Smooth muscle cell of the umbilical artery (primary cell): ENCODE measurements at places on chromosomes 11 and 22. TPM values are rescaled to one million over a fixed set of nuclear protein-coding genes. Genes with fewer than 3 reads are reported as not detected.

The CARD18 gene
- total RNA-seq: not detected in 2 replicates

The CLMP gene
- total RNA-seq: 111 and 152 TPM in 2 replicates

The CD6 gene
- total RNA-seq: not detected in 2 replicates

The HTR3A gene
- not detected in 2 replicates for total RNA-seq

The DLG2 gene
- 1.5 and 2.1 TPM in 2 replicates for total RNA-seq

The CCDC188 gene
- 0.30 TPM in 1 of 2 replicates, not detected in the other for total RNA-seq

The TMEM86A gene
- 1.3 and 1.8 TPM in 2 replicates for total RNA-seq

The IFITM1 gene
- 0.42 and 11.6 TPM in 2 replicates for total RNA-seq

The LMNTD2 gene
- total RNA-seq: 0.30 and 0.60 TPM in 2 replicates

The YPEL4 gene
- total RNA-seq: 0.23 and 0.89 TPM in 2 replicates

The APOA4 gene
- not detected in 2 replicates for total RNA-seq

The CRYBB3 gene
- not detected in 2 replicates for total RNA-seq

The GGT1 gene
- total RNA-seq: 5.4 and 6.5 TPM in 2 replicates

The SLC6A5 gene
- not detected in 2 replicates for total RNA-seq

The SAA1 gene
- total RNA-seq: not detected in 2 replicates

The DRD4 gene
- 0.09 TPM in 1 of 2 replicates, not detected in the other for total RNA-seq

The PGA5 gene
- total RNA-seq: not detected in 2 replicates

The CRKL gene
- 43.4 and 48.3 TPM in 2 replicates for total RNA-seq

The APOL5 gene
- not detected in 2 replicates for total RNA-seq

The NPAS4 gene
- not detected in 2 replicates for total RNA-seq

The PRDX5 gene
- total RNA-seq: 173 and 330 TPM in 2 replicates

The CDHR5 gene
- total RNA-seq: not detected in 2 replicates

The CDC42EP2 gene
- total RNA-seq: 20.8 and 23.7 TPM in 2 replicates

The CCDC116 gene
- under 0.01 and 0.18 TPM in 2 replicates for total RNA-seq

The TPBGL gene
- under 0.01 and 0.05 TPM in 2 replicates for total RNA-seq

The UBXN1 gene
- total RNA-seq: 77.0 and 96.5 TPM in 2 replicates

The OR2AG2 gene
- total RNA-seq: 0.28 TPM in 1 of 2 replicates, not detected in the other

The MYH9 gene
- 707 and 1,553 TPM in 2 replicates for total RNA-seq

The IPO7 gene
- total RNA-seq: 142 and 186 TPM in 2 replicates

The CTSF gene
- total RNA-seq: 13.8 and 27.0 TPM in 2 replicates

The ZNF280B gene
- 1.8 and 2.2 TPM in 2 replicates for total RNA-seq

The CFL1 gene
- 802 and 1,540 TPM in 2 replicates for total RNA-seq

The GAL3ST1 gene
- 0.18 TPM in 1 of 2 replicates, not detected in the other for total RNA-seq

The MRGPRE gene
- total RNA-seq: not detected in 2 replicates

The SLC22A8 gene
- not detected in 2 replicates for total RNA-seq

The PGA4 gene
- total RNA-seq: not detected in 2 replicates

The ZFTA gene
- 8.9 and 18.8 TPM in 2 replicates for total RNA-seq

The GNG3 gene
- not detected in 2 replicates for total RNA-seq

The LRRC10B gene
- total RNA-seq: 0.09 TPM in 1 of 2 replicates, not detected in the other

The APOA5 gene
- total RNA-seq: not detected in 2 replicates

The PDGFB gene
- total RNA-seq: under 0.01 and 0.05 TPM in 2 replicates

The SBF1 gene
- total RNA-seq: 73.9 and 121 TPM in 2 replicates

The MYO7A gene
- under 0.01 and 0.18 TPM in 2 replicates for total RNA-seq

The IGSF9B gene
- total RNA-seq: under 0.01 and 0.51 TPM in 2 replicates

The KRTAP5-9 gene
- total RNA-seq: not detected in 2 replicates

The C11orf65 gene
- 1.1 and 1.5 TPM in 2 replicates for total RNA-seq

The OR51B2 gene
- not detected in 2 replicates for total RNA-seq
